Progenitor cell of endocrine pancreas (in vitro differentiated cells): ENCODE measurements at places on chromosomes 6 and 20. TPM values are rescaled to one million over a fixed set of nuclear protein-coding genes. Genes with fewer than 3 reads are reported as not detected.

The ZSCAN23 gene
- 21.4 and 22.6 TPM in 2 replicates for total RNA-seq

The CST7 gene
- not detected in 2 replicates for total RNA-seq

- DNase-seq = no peak
Measured at GRCh38 chr20:12790859-12791258, 217.9 kb upstream of the SPTLC3 start.

The ZSWIM3 gene
- 7.6 and 7.9 TPM in 2 replicates for total RNA-seq
